M059J (cell line): ENCODE measurements at places on chromosomes 1 and 21.

- DNase-seq = no peak
Observed at GRCh38 chr1:92094595-92094994, 14.4 kb downstream of the BTBD8 start.

- DNase-seq = peak; percentile 74
Observed at GRCh38 chr1:214439352-214440119, 111.9 kb downstream of the PTPN14 start.

- DNase-seq = peak; percentile 18
Observed at GRCh38 chr1:158285756-158286241, 3.9 kb upstream of the CD1C start.

DNA sequence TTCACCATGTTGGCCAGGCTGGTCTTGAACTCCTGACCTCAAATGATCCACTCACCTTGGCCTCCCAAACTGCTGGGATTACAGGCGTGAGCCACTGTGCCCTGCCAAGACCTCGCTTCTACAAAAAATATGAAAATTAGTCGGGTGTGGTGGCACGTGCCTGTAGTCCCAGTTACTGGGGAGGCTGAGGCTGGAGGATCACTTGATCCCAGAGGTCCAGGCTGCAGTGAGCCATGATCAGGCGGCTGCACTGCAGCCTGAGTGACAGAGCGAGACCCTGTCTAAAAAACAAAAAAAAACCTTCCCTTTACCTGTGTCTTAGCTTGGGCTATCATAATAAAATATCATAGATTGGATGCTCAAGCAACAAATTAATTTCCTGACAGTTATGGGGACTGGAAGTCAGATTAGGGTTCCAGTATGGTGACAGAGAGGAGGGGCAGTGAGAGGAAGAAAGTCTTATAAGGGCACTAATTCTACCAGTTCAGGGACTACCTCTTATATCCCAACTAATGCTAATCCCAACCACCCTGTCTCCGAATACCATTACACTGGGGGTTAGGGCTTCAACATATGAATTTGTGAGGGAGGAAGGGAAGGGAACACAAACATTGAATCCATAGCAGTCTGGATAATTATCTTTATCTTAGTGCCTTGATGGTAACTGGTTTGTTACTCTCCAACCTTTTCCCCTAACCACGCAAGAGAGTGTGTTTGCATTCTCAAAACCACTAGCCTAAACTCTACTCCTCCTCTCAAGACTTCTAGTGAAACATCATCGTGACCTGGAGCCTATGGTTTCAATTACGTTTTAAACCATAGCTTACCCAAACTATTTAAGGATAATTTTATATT lies 1.0 kb upstream of the NAXE start:
- DNase-seq = no peak

DNA sequence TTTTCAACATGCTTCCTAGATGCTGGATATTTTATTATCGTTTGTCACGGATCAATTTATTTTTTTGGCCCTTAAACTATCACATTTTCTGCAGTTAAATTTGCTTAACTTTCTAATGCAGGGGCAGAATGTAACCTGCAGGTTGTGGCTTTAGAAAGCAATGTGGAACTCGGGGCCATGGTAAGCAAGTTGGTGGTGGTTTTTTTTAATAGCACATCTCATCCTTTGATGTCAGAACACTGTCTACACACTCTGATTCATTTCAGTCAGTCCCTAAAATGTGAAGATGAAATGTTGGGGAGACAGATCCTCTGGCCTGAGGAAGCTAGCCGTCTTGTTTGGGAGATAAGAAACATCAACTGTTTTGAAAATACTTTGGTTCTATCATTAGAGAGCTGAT lies 89.5 kb downstream of the GALNT2 start:
- DNase-seq = no peak

GRCh38 chr1:177200290-177200689 lies 29.5 kb downstream of the BRINP2 start:
- no peak for DNase-seq

- DNase-seq = peak; percentile 58
Observed at GRCh38 chr1:192747943-192748342, 60.9 kb upstream of the RGS2 start.

- no peak for DNase-seq
Observed at GRCh38 chr1:184951788-184952187, 22.5 kb downstream of the NIBAN1 start.

GRCh38 chr1:181818459-181818858 lies 243.1 kb downstream of the ZNF648 start:
- no peak for DNase-seq

DNA sequence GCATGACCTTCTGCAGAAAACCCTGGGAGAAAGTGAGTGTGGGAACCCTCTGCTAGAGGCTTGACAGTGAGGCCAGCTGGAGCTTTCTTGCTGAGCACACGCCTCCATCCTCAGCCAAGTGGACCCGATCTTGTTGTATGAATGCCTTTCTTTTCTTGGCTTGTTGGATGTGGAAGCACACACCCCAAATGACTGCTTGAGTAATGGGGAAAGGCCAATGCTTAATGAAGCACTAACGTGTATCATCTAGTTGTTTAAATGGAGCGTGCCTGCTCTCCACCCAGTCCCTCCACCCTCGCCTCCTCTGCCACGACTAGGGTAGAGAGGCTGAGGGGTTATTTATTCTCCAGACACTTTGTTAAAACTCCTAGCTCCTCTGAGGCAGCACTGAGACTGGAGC lies 54.3 kb upstream of the IKBKE start:
- no peak for DNase-seq

DNA sequence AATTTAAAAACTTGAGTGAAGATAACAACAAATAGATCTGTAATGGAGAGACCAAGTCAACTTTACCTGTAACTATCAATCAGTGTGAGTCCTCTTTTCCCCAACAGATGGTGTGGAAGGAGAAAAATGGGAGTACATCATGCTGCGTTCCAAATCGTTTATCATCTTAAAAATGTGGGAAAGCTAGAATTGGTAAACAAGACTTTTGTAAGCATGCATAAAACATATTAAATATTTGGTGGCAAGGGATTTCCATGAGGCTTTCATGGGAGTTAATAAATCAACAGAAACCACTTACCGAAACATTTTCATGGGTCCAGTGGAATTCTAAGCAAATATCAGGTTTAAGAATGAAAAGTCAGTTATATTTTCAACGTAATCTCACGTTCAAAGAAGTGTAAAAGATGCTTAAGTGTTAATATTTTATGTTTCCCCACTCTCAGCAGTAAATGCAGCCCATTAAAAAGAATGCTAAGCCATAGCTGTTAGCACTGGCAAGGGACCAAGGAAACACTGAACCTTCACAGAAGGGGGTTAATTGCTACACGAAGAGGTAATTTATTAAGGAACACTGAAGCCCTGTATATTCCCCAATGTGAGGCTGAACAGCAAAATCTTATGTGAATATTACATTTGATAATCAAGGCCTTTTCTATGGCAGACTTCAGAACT lies 117.0 kb downstream of the ZC3H11B start:
- no peak for DNase-seq
